Stimulated activated CD8-positive, alpha-beta memory T cell treated with anti-CD3 and anti-CD28 coated beads, Interleukin-4, amount 100 ng/mL, for 4 hours (primary cell): ENCODE measurements at places on chromosomes 5 and 9.

GRCh38 chr5:171954721-171955120, 51.7 kb downstream of the FBXW11 start:
- no peak for DNase-seq

GRCh38 chr5:123094237-123094918, 5.3 kb downstream of the PRDM6 start:
- DNase-seq, result no peak

GRCh38 chr9:37801287-37801850, 772 bp downstream of the DCAF10 start:
- DNase-seq, result no peak

- DNase-seq, result no peak
These were observed 48.2 kb upstream of the FBXW11 start for GRCh38 chr5:172054611-172055153.

DNA sequence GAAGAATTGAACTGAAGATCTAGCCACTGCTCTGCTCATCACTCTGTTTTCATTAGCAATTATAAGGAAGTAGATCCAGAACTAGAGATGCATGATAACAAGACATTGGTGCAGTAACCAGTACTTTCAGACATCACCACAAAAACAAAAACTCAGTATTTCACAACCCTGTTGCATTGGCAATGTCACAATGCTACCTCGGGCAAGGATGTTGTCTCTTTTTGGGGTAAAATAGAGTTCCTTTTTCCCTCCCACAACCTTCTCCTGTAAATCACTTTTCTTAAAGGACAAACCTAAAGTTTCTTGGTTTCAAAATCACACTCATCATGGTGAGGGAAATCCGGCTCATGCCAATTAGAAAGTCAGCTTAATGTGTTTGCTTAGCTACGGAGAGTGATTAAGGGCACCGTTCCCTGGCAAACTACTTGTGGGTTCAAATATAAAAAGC, 420.1 kb upstream of the MEF2C start:
- no peak for DNase-seq
